ENCODE measurements at places on chromosomes 1 and 21. TPM values are rescaled to one million over a fixed set of nuclear protein-coding genes. Genes with fewer than 3 reads are reported as not detected.

Gene OR2AK2
- 0.39 TPM for total RNA-seq

Gene ABCA4
- total RNA-seq = not detected

Gene S100A9
- 4.2 TPM for total RNA-seq

DNA sequence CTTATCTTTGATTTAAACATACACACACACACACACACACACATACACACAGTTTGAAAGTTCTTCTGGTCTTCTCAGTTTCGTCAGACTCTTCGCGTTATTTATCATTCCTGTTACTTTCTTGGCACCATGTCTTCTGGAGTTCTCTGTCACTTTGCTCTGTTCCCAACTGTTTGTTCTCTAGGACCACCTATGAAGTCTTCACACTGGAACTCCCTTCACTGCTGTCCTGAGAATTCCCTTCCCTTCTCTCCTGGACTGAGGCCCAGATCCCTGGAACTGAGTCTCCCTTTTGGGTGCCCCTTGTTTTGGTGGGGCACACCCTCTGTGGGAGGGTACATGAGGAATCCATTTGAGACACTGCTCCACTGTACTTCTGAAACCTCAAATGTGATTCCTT is 30.5 kb downstream of the ALG14 start:
- no peak for DNase-seq
- no peak overlapping the region for H3K4me3 ChIP-seq
- no peaks in the 10 kb centered on the region for H3K27me3 ChIP-seq
- no peaks in the 10 kb centered on the region for H3K36me3 ChIP-seq
- no peak overlapping the region for H3K27ac ChIP-seq

DNA sequence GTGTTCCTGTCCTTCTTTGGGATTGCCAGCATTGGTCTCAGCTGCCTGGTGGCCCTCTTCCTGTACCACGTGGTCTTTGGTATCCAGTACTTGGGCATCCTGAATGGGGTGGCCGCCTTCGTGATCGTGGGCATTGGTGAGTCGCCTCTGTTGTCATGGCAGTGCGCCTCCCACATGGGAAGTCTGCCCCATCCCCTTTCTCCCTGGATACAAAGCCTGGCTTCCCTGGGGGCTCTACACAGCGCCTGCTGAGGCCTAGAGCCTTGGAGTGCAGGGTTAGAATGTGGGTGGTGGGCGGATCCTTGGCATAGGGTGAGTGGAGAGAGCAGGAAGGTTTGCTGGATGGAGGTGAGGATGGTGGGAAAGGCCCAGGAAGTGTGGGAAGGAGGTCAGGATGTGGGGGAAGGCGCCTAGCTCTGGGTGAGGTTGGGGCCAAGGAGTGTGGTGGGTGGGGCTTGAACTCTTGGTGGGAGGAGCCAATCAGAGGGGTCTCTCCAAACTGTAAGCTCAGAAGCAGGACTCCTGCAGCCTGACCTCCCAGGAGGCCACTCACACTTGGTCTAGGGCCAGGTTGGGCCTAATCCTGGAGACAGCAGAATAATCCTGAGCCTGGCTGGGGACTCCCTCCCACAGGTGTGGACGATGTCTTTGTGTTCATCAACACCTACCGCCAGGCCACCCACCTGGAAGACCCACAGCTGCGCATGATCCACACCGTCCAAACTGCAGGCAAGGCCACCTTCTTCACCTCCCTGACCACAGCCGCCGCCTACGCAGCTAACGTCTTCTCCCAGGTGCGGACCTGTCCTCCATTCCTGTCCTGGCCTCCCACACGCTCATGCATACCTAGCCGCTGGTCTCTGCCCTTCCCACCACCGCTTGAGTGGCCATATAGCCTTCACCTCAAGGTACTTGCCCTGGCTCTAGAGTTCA is 36.7 kb downstream of the DISP3 start:
- no peaks in the 10 kb centered on the region for H3K27me3 ChIP-seq
- no peak for DNase-seq
- no peaks in the 10 kb centered on the region for H3K36me3 ChIP-seq
- H3K4me1 ChIP-seq = no peaks in the 10 kb centered on the region

DNA sequence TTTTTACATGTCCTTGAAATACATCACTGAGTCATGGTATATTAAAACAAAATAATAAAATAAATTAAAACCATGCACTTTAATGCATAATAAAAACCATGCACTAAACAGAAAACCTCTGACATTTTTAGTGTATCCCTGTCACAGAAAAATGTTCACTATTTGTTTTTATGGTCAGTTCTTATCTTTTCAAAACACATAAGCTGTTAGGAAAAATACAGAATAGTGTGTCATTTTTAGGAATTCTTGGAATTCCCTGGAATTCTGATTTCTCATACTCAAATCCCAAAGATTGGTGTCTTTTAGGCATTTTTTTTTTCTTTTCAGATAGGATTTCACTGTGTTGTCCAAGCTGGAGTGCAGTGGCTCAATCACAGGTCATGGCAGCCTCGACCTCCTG is 25.1 kb upstream of the TINAGL1 start:
- no peaks in the 10 kb centered on the region for H3K36me3 ChIP-seq
- peaks cover 6% of the 10 kb centered on the region for H3K4me1 ChIP-seq
- no peak overlapping the region for H3K4me3 ChIP-seq

Gene TEX38
- not detected for total RNA-seq

Gene SLC1A7
- total RNA-seq = not detected

Gene FCRL4
- 0.68 TPM for total RNA-seq

DNA sequence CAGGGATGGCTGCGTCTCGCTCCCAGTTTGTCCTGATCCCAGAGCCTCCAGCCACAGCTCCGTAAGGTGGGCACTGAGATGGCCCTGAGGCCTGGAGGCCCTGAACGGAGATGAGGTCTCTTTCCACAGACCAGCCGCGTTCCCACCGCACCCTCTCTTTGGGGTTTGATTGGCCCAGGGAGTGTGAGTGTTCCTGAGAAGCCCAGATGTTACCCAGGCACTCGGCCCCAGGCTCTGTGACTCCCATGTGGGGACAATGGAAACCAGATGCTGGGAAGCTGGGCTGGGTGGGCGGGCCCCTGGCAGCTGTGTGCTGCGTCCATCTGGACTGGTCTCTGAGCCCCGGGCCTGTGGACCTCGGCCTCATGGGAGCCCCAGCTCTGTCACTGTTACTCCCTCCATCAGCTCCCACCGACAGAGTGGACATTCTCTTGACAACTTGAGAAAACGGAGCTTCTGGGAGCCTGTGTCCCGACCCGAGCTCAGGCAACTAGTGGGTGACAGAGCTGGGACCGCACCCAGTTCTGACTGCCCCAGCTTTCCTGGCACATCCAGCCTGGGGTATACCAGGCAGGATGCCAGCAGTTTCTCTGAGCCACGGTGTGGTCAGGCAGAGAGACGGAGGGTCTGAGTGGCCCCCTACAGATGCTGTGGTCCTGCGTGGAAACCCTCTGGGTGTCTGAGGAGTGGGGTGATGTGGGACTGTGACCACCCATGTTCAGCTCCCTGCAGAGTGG is 9.8 kb upstream of the COL6A1 start:
- no peak overlapping the region for H3K4me3 ChIP-seq
- H3K4me1 ChIP-seq = peaks cover 29% of the 10 kb centered on the region
- DNase-seq = peak; percentile 25
- H3K27ac ChIP-seq = no peak overlapping the region

- H3K4me3 ChIP-seq = no peak overlapping the region
- H3K27ac ChIP-seq = no peak overlapping the region
Observed at GRCh38 chr1:2506007-2506860, 20.2 kb downstream of the PANK4 start.

Gene HPCAL4
- not detected for total RNA-seq

DNA sequence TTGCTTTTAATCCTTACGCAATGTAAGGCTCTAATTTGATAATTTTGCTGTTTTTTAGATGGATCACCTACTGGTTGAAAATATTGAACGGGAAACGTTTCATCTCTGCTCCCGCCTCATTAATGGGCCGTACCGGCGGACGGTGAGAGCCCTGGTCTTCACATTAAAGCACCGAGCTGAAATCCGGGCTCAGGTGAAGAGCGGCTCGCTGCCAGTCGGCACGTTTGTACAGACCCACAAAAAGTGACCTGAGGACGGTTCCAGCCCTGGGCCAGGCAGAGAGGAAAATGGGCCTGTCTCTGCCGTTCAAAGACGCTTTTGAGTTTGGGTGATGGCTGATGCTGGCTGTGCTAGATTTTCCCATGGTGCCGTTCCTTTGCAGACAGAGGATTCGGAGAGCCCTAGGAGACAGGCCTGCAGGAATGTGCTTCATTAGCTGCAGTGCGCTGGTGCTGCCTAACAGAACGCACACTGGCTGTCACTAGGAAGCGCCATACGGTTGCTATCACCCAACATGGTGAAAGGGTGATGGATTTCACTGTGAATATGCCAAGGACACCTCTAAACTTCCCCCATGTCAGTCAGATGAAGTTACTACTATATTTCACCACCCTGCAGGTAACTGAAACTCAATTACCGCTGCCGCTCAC is 42.9 kb downstream of the TCEANC2 start:
- H3K4me1 ChIP-seq = peaks cover 6% of the 10 kb centered on the region
- peaks cover 13% of the 10 kb centered on the region for H3K36me3 ChIP-seq
- H3K4me3 ChIP-seq = no peak overlapping the region
- no peaks in the 10 kb centered on the region for H3K27me3 ChIP-seq
- H3K27ac ChIP-seq = no peak overlapping the region
- no peak for DNase-seq

GRCh38 chr1:167661527-167662426 is 31.7 kb downstream of the RCSD1 start:
- H3K36me3 ChIP-seq = peaks cover 10% of the 10 kb centered on the region
- H3K27me3 ChIP-seq = no peaks in the 10 kb centered on the region

Gene CBR1
- 13.5 TPM for total RNA-seq

Gene PTCH2
- 0.90 TPM for total RNA-seq

DNA sequence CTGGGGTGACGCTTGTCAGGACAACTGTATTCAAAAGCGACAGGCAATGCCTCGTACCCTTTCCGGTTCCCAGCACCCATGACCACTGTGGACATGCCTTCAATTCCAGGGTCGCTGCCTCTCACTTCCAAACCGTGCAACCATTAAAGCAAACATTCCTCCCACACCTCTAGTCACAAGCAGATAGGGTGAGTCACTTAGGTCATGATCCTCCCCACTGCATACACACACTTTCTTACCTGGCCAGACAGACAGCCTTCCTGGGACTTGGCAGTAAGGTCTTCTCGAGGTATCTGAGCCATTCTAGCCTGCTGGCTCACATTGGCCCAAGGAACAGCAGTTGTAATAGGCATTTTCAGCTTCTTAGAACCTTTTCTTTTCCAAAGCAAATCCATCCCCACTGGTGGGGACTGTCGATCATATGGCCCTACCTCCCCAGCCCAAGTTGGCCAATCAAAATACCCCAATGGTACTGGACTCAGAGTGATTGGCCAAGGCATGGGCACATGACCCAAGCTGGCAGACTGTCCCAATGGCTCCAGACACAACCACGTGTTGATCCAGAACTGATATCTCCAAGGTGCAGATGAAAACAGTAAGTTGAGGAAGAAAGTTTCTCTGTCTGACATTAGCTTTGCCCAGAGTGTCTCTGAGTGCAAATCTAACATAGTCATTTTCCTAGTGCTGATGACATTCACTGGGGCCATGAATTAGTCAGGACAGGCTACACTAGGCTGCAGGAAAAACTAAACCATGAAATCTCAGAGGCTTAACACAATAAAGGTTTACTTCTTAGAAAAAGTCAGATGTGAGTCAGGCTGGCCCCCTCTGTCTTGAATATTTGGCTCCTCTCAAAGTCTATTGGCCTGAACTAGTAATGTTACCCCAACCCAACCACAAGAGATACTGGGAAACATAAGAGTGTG is 113.8 kb downstream of the RRAGC start:
- H3K27me3 ChIP-seq = no peaks in the 10 kb centered on the region
- DNase-seq = no peak
- no peak overlapping the region for H3K27ac ChIP-seq

GRCh38 chr1:100387657-100388350 is 35.5 kb downstream of the CDC14A start:
- H3K27me3 ChIP-seq = no peaks in the 10 kb centered on the region
- H3K4me3 ChIP-seq = peak overlapping the region; percentile 10
- H3K4me1 ChIP-seq = peaks cover 30% of the 10 kb centered on the region
- H3K27ac ChIP-seq = no peak overlapping the region
- DNase-seq = no peak

DNA sequence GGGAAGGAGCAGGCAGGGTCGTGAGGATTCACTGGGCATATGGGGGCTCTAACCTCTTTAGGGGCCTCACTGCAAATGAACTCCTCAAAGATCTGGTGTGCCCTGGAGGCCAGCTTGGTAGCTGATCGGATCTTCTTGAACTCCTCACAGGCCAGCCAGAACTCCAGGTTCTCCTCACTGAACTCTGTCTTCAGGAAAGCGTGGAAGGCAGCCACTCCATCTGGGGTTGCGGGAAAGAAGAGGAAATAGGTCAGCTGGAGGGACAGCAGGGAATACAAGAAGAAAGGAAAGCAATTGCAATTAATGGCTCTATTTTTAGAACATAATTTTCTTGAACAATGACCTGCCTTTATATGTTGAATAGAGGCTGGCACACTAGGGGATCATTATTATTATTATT is 2.3 kb downstream of the RGS16 start:
- no peak for DNase-seq
- no peak overlapping the region for H3K4me3 ChIP-seq
- H3K36me3 ChIP-seq = no peaks in the 10 kb centered on the region
- H3K27ac ChIP-seq = no peak overlapping the region

Gene WNT2B
- 5.9 TPM for total RNA-seq

Gene FCRL2
- 81.0 TPM for total RNA-seq

Gene PM20D1
- total RNA-seq = 2.3 TPM

DNA sequence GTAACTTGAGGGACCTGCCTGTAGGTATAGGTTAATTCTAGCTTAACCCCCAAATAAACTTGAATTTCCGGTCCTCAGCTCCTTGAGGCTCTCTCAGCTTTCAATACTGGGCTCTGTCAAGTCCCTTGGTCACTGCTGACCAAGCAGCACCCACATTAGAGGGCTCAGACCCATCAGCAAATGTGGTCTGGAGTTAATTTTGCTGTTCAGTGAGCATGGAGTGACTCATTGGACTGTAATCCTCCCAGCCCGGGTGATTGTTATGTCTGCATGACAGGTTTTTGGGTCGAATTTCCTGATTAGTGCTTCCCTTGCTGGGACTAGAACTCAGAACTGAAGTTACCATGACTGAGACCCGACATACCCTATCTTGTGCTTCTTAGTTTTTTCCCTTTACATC is 130.6 kb downstream of the URB2 start:
- no peak for DNase-seq
- H3K4me3 ChIP-seq = no peak overlapping the region
- no peak overlapping the region for H3K27ac ChIP-seq
- no peaks in the 10 kb centered on the region for H3K27me3 ChIP-seq
- H3K4me1 ChIP-seq = peaks cover 11% of the 10 kb centered on the region

Gene CFH
- total RNA-seq = not detected

GRCh38 chr1:47396671-47397196 is 19.4 kb upstream of the FOXE3 start:
- no peak overlapping the region for H3K4me3 ChIP-seq
- peaks cover 4% of the 10 kb centered on the region for H3K4me1 ChIP-seq
- no peaks in the 10 kb centered on the region for H3K36me3 ChIP-seq
- no peak for DNase-seq
- H3K27ac ChIP-seq = no peak overlapping the region
- no peaks in the 10 kb centered on the region for H3K27me3 ChIP-seq

- no peaks in the 10 kb centered on the region for H3K4me1 ChIP-seq
- no peak overlapping the region for H3K27ac ChIP-seq
- H3K27me3 ChIP-seq = no peaks in the 10 kb centered on the region
- no peak for DNase-seq
- H3K36me3 ChIP-seq = no peaks in the 10 kb centered on the region
Observed at GRCh38 chr1:246220495-246221065, 286.5 kb downstream of the SMYD3 start.

Measured in B cell (primary cell).